H9 (cell line): ENCODE measurements at places on chromosomes 4 and X. TPM values are rescaled to one million over a fixed set of nuclear protein-coding genes. Genes with fewer than 3 reads are reported as not detected.

The ACE2 gene
- total RNA-seq: not detected in 2 replicates

The USP17L18 gene
- total RNA-seq: not detected in 2 replicates

The CNOT6L gene
- 14.5 and 15.9 TPM in 2 replicates for total RNA-seq

The PAQR3 gene
- total RNA-seq: 23.9 and 26.3 TPM in 2 replicates

The AGTR2 gene
- total RNA-seq: not detected in 2 replicates

The VCX3B gene
- not detected in 2 replicates for total RNA-seq

The PGRMC1 gene
- 133 TPM in 2 replicates for total RNA-seq

The RXFP1 gene
- 0.15 and 0.17 TPM in 2 replicates for total RNA-seq

The HSD17B13 gene
- not detected in 2 replicates for total RNA-seq

The BRS3 gene
- not detected in 2 replicates for total RNA-seq

The DDIT4L gene
- total RNA-seq: 2.1 TPM in 2 replicates

DNA sequence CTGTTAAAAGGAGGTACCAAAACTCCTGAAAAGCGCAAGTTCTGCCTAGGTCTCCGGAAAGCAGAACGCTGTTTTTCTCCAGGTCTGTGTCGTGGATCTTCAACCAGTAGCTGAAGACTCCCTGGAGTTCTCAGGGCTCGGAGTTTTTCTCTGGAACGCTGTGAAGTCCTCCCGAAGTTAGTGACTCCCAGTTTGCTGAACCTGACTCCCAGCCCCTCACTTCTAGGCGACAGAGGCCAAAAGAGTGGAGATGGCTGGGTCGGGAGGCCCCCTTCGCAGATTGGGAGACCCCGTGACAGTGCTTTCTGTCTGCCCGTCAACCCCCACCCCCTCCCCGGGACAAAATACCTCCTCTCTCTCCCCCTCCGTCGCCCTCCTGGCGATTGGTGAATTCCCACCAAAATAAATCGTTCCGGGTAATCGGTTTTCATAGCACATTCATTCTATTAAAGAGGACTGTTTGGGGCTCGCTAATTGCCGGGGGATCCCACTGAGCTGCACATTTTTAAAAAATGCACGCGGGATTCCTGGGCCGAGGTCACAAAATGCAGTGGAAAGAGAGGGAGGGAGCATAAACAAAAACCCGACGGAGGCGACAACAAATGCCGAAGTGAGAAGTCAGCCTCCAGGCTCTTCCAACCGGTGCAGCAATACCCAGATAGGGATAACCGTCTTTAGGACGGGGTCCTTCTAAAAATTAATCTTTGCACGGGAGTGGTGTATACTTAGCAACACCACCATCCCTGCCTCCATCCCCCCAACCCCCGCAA, 4.0 kb upstream of the MSX1 start:
- DNase-seq: no peak

GRCh38 chr4:81038636-81039350, 8.3 kb downstream of the BMP3 start:
- DNase-seq: no peak

DNA sequence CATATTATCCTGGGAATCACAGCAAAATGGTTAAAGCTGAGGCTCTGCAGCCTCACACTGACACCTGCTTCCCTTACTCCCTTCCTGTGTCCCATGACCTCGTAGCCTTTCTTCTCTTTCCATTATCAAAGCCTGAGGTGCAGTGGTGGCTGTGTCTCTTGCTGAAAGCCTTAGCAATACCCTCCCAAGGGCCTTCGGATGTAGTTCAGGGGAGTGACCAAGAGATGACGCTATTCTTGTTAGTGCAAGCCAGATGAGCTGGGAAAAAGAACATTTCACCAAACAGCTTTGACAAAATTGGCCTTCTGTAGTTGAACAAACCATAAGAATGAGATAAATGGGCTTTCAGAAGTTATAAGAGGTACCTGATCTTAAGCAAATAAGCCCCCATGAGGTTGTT, 31.6 kb downstream of the SMIM10L2A start:
- peak; percentile 67 for DNase-seq

- peak; percentile 39 for DNase-seq
These were observed 1.8 kb downstream of the EPHA5 start for GRCh38 chr4:65668201-65669089.

DNA sequence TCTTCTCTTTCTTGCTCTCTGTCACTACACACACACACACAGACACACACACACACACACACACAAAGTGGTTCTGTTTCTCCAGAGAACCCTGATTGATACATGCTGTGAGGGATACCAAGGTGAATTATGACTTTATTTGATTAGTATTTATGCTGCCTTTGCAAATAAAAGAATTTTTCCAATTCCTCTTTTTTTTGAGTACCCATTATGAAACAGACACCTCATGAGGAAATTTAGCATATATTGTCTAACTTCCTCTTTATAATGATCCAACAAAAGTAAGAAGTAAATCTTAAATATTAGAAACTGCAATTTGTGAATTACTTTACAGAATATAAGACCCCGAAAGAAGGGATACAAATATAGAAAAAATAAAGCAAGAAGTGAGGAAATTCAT, 14.3 kb upstream of the RAB28 start:
- DNase-seq: no peak

- DNase-seq: no peak
These were observed 37.7 kb downstream of the LIMCH1 start for GRCh38 chr4:41575665-41576064.

DNA sequence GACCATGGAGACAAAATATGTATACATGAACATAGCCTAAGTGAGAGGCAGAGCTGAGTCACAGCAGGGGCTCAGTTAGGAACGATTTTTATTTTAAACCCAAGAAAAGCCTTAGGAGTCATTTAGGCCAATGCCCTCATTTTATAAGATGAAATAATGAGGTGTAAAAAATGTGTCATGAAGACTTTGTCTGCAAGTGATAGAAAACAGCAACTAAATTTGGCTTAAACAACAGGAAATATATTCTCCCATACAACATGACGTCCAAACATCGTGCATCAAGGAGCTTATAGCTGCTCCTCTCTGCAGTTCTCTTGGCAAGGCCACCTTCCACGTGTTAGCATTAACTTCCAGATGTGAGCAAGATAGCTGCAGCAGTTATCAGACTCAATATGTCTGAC, 16.8 kb downstream of the SCFD2 start:
- no peak for DNase-seq

DNA sequence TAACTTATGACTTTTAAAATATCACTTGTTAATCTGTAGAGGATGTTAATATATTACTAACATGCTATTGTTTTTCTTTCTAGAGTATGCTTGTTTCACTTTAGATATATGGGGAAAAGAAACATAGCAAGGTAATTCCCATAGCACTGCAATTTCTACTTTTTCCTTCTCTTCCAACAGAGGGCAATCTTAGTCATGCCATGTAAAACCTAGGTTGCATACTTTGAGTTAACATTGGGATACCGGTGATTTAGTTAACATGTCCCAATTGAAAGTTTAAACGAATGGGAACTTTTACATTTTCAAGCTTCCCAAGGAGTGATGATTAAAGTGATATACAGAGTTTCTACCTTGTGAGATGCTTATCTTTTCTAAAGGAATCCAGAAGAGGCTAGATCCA, 89.4 kb upstream of the IL13RA1 start:
- no peak for DNase-seq

GRCh38 chr4:174201871-174202270, 81.6 kb downstream of the FBXO8 start:
- DNase-seq: no peak

DNA sequence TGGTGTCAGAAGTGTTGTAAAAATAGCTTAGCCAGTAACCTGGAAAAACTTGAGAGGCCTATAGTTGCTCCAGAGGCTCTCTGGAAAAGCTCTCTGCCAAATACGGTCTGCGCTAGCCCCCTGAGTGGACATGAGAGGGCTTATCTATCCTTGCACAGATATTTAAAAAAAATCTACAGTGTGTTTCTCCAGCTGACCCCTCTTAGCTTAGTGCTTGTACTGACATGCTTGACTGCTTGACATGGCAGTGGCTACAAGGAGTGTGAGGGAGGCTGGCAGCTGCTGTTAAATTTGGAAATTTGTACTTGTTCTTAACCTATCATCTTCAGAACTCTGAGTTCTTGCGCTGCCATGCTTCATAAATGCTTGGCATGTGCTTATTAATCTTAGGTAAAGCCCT, 229.2 kb downstream of the RBMX2 start:
- no peak for DNase-seq

GRCh38 chr4:90198086-90198847, 71.1 kb downstream of the CCSER1 start:
- peak; percentile 43 for DNase-seq

- DNase-seq: no peak
These were observed 18.6 kb downstream of the CEP135 start for GRCh38 chr4:55967376-55967775.

DNA sequence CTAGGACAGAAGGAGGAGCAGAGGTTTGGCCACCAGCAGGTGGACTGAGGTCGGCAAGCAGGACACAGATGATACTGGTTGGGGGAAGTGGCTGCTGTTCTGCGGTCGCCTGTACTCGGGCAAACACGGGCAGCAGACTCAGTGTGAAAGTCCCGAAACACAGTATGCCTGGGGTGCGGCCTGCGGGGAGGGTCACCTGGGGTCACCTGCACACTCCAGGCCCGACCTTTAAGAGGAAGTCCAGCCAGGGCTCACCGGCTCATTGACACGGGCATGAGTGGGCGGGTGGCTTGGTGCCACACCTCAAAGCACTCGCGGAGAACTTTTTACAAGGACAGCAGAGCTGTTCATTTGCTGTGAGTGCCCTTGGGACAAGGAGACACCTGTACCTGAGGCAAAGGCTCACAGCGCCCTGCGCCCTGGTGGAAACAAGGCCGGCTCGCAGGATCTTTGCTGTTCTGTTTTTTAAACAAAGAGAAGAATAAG, 71.5 kb upstream of the MXD4 start:
- no peak for DNase-seq

DNA sequence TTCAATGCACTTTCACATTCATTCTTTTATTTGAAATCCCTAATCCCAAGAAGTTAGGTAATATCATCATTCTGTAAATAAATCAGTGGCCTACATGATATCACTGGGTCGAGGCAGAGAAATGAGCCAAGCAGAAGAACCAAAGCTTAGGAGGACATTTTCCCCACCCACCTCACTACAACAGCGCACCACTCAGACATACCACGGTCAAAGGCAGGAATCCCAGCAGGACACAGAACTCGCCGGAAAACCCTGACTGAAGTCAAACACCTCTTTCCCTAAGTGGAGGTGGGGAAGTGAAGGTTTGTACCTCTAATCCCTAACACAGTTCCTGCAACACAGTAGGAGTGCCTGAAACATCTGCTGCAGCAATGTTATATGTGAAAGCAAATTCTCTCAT, 21.5 kb downstream of the RELL1 start:
- DNase-seq: no peak

GRCh38 chrX:103780336-103781061, 3.9 kb downstream of the PLP1 start:
- DNase-seq: peak; percentile 12

GRCh38 chr4:80798082-80798481, 232.4 kb upstream of the BMP3 start:
- DNase-seq: no peak

GRCh38 chr4:176791591-176792325, 964 bp downstream of the VEGFC start:
- peak; percentile 38 for DNase-seq

- no peak for DNase-seq
These were observed 119.8 kb upstream of the TRIM2 start for GRCh38 chr4:153084224-153084979.

DNA sequence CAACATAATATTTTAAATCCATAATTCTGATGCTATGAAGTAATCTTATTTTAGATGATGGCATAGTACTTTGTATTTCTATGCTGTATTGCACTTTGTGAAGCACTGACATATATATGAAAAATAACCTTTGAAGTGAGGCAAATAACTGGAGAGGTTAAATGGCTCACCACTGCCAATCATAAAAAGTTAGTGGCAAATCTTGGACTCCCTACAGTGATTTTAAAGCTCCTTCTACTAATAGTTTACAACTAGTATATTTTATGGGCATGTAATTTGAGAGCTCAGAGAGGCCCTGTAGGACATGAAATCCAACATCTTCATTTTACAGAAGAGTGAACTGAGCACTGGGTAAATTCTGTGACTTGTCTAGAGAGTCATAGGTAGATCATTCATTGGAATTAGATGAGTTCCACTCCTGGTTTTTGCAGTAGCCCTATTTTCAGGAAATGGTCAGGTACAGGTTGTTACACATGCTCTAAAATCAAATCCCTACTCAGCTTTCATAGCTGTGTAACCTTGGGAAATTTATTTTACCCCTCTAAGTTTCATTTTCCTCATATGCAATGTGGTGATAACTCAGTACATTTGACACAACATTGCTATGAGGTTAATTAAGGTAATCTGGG, 804 bp upstream of the GC start:
- no peak for DNase-seq

- no peak for DNase-seq
These were observed 48.6 kb downstream of the DCLK2 start for GRCh38 chr4:150126864-150127203.

GRCh38 chrX:2507904-2508627, 7.3 kb upstream of the DHRSX start:
- no peak for DNase-seq

DNA sequence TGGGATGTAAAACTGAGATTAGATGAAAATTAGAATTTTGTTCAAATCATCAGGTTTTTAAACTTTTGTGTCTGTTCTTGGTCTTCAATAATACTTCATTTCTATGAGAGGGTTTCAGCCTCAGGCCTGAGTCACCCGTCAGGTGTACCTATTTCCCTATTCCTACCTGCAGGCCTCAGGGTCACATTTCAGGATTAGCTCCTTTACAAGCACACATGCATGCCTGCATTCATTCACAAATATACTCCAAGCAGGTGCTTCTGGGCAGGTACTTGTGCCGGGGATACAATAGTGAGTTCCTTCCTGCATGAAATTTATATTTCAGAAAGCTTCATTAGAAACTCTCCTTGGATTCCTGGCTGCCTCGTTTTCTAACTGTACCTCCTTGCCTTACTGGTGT, 114.9 kb downstream of the SHISA3 start:
- no peak for DNase-seq

- DNase-seq: peak; percentile 75
These were observed 71.0 kb downstream of the UCHL1 start for GRCh38 chr4:41327770-41328169.

DNA sequence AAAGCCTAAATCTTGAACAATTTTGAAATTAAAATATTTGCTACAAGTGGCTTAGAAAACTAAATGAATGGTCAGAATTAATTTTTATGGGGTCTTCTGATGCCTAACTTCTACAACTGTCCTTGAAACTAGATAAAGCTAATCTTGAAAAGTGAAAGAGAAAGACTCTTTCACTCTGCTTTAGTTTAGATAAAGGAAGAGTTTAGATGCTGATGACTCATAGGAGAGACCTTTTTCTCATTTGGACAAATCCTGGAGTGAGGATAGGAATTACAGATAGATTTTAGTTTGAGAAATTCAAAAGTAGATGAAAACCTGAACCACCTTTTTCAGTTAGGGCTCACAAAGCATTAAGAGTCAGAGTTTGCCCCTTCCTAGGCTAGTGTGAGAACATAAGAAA, 342.3 kb upstream of the GRID2 start:
- DNase-seq: no peak

- no peak for DNase-seq
These were observed 33.1 kb upstream of the SLC7A11 start for GRCh38 chr4:138275216-138275615.

DNA sequence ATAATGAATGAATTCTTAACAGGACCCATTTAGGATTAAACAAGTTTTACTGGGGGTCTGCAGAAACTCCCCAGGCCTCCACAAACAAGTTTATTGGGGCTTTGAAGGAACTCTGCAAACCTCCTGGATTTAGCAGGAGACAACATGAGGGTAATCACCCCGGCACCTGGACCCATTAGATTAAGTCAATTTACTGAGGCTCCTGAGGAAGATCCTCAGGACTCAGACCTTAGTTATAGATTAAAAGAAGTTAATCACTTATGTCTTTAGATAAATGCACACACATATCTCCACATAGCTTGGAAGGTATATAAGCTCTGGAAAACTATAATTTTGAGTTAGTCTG, 29.4 kb downstream of the XG start:
- no peak for DNase-seq
